Effector memory CD4-positive, alpha-beta T cell (primary cell): ENCODE measurements at places on chromosomes 2 and 18.

GRCh38 chr18:42192251-42193248, 237.5 kb downstream of the PIK3C3 start:
- no peaks in the 10 kb centered on the region for H3K36me3 ChIP-seq
- no peak for DNase-seq
- H3K4me1 ChIP-seq = no peaks in the 10 kb centered on the region
- no peak overlapping the region for H3K27ac ChIP-seq

DNA sequence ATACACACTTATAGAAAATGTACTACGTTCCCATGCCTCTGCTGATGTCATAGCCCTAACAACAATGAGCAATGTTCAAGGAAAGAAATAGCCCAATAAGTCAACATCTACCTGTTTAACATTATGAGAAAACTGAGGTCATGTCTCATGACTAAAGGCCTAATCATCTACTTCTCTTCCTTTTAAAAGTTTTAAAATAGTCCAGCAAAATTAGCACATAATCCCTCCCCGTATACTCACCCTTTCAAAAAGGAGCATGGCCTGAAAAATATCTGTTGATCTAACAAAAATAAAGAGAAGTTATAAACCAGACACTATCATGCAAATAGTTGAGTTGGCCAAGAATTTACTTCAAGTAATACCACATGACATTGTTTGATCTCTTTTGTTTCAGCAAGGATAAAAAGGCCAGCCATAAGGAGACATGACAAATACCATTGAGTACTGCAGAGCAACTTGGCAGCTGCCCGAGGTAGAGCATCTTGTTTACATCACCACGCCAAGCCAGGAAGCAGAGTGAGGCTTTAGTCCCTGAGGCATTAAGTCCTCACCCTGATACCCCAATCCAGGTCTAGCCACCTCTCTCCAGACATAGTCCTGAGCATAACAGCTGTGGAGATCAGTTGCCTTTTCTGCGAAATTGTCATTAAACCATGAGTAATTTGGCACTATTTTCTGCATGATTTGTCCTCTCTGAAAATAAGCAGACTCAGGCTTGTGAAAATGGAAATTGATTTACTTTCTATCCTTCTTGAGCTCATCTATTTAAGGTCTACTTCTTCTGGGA, 137.4 kb upstream of the ETAA1 start:
- no peak overlapping the region for H3K27ac ChIP-seq
- no peaks in the 10 kb centered on the region for H3K27me3 ChIP-seq
- no peaks in the 10 kb centered on the region for H3K36me3 ChIP-seq
- no peak overlapping the region for H3K4me3 ChIP-seq

- no peaks in the 10 kb centered on the region for H3K36me3 ChIP-seq
- no peak overlapping the region for H3K4me3 ChIP-seq
- no peak for DNase-seq
- H3K27me3 ChIP-seq = no peaks in the 10 kb centered on the region
- no peak overlapping the region for H3K27ac ChIP-seq
Measured at GRCh38 chr18:70907673-70908072, 618.8 kb downstream of the SOCS6 start.

GRCh38 chr18:59423259-59423658, 64.2 kb upstream of the LMAN1 start:
- no peak overlapping the region for H3K27ac ChIP-seq
- H3K4me3 ChIP-seq = no peak overlapping the region
- DNase-seq = no peak
- H3K4me1 ChIP-seq = no peaks in the 10 kb centered on the region

GRCh38 chr2:127637236-127637630, 8.7 kb upstream of the GPR17 start:
- peaks cover 79% of the 10 kb centered on the region for H3K4me1 ChIP-seq
- peak overlapping the region; percentile 17 for H3K4me3 ChIP-seq
- no peak for DNase-seq
- H3K27ac ChIP-seq = peak overlapping the region; percentile 32
- no peaks in the 10 kb centered on the region for H3K36me3 ChIP-seq

DNA sequence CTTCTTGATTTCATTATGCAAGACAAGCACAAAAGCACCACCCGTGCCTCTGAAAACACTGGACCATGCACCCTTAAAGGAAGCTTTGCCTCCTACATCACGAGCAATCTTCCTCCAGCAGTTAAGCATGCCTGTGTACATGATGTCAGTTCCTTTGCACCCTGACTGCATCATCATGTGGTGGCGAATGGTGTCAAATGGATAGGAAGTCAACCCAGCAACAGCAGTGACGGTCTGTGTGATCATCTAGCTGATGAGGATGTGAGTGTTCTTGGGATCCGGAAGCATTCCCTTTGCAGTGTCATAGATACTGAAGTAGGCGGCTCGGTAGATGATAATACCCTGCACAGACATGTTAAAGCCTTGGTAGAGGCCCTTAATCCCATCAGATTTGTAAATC, 240.7 kb upstream of the FAM98A start:
- no peaks in the 10 kb centered on the region for H3K36me3 ChIP-seq
- no peak overlapping the region for H3K27ac ChIP-seq
- H3K27me3 ChIP-seq = no peaks in the 10 kb centered on the region

DNA sequence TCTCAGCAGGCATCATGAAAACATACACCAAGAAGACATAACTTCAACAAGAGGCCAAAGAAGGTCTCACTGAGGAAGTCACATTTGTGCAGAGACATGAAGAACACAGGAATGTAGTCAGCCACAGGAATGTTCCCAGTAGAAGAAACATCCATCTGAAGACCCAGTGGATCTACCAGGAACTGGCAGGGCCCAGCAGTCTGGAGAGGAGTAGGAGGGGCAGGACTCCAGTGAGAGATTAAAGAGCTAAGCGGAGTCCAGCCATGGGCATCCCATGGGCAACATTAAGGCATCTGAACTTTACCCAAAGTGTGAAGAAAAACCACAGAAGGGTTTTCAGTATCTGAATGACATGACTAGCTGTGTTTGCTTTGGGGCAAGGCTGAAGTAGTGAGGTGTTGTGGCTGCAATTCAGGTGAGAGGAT, 103.1 kb downstream of the UPP2 start:
- no peak overlapping the region for H3K4me3 ChIP-seq
- H3K27ac ChIP-seq = no peak overlapping the region
- H3K4me1 ChIP-seq = no peaks in the 10 kb centered on the region
- H3K27me3 ChIP-seq = no peaks in the 10 kb centered on the region

DNA sequence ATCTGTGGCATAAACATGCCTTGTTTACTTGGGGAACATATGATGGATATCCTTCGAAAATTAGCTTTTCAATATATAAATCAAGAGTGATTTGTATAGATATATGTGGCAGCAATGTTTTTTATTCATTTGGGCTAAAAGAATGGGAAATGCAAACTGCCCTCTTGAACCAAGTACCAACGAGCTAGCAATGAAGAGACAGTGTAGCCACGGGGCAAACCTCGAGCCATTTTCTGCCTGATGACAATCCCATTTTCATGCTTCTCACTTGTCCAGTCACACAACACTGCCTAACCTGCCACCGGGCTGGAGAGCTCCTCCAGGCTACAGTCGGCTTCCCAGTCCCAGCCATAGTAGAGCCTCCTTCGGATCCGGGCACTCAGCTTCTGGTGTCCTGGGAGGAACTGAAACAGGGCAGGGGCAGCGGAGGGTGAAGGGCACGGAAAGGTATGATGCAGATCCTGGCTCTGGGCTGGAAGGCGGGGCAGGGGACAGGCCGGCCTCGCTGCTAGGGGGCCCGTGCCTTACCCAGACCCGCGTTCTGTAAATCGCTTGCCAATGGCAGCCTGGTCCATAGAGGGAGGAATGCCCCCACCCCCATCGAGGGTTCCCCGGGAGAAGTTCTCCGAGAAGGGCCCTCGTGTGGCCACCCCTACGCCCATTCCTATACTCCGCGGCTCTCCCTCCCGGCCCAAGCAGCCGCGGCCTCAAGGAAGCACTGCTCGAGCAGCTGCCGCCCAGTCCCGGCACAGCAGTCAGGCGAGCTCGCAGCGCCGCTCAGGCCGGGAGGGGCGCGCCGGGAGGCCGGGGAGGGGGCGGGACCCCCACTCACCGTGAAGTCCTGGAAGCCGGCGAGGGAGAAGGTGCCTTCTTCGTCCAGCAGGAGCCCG, 552 bp downstream of the CNPPD1 start:
- peak; percentile 5 for DNase-seq
- H3K4me3 ChIP-seq = peak overlapping the region; percentile 82
- H3K27me3 ChIP-seq = no peaks in the 10 kb centered on the region
- H3K36me3 ChIP-seq = peaks cover 43% of the 10 kb centered on the region
- peak overlapping the region; percentile 99 for H3K27ac ChIP-seq

DNA sequence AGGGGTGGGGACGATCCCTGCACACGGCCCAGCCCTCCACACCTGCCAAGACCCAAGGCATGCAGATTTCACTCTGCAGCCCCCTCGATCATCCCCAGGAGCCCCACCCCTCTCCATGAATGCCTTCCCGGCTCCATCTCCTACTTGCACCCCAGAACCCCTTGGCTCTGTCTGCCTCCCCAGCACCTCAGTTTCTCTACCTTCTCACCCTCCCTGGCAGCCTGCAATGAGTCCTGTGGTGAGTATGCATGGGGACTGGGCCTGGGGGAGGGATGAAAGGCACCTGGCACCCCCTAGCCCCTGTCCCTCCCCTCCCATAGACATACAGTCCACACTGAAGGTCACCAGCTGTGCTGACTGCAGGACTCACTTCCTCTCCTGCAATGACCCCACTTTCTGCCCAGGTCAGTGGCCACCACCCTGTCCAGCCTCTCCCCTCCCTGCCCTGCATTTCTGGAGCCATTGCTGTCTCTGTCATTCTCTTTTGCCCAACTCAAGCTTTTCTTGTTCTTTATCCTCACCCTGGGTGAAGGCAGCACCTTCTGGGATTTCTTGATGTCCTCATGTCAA, 1.0 kb downstream of the TEX51 start:
- H3K4me1 ChIP-seq = no peaks in the 10 kb centered on the region
- H3K4me3 ChIP-seq = no peak overlapping the region
- H3K27ac ChIP-seq = no peak overlapping the region
- H3K27me3 ChIP-seq = no peaks in the 10 kb centered on the region

DNA sequence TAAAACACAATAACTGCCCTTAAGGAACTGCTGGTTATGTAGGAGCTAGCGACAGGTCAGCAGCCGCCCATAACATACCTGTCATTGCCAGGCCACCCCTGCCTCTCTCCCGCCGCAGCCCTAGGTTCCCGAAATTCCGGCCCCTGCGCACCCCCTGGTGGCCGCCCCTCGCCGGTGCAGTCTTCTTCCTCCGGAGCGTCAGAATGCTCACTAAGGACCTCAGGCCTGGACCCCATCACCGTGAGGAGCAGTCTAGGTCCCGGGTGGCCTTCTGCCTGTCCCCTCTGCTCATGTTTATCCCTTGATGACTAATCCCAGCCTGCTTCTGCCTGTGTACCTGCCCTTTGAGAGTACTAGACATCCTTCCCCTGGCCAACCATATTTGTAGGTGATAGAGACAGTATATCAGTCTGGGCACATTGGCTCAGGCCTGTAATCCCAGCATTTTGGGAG, 115.7 kb upstream of the SLC1A4 start:
- H3K4me3 ChIP-seq = peak overlapping the region; percentile 32
- no peaks in the 10 kb centered on the region for H3K27me3 ChIP-seq
- peaks cover 6% of the 10 kb centered on the region for H3K4me1 ChIP-seq
- H3K36me3 ChIP-seq = no peaks in the 10 kb centered on the region

- H3K36me3 ChIP-seq = no peaks in the 10 kb centered on the region
- no peak for DNase-seq
- H3K4me3 ChIP-seq = no peak overlapping the region
- no peaks in the 10 kb centered on the region for H3K4me1 ChIP-seq
Measured at GRCh38 chr2:126891681-126892500, 6.8 kb upstream of the TEX51 start.

- no peak overlapping the region for H3K4me3 ChIP-seq
- no peaks in the 10 kb centered on the region for H3K36me3 ChIP-seq
- H3K27me3 ChIP-seq = no peaks in the 10 kb centered on the region
- no peak overlapping the region for H3K27ac ChIP-seq
- DNase-seq = no peak
Measured at GRCh38 chr2:141316103-141316502, 814.7 kb downstream of the LRP1B start.

- no peaks in the 10 kb centered on the region for H3K27me3 ChIP-seq
- no peaks in the 10 kb centered on the region for H3K36me3 ChIP-seq
Measured at GRCh38 chr2:147467441-147467840, 377.4 kb upstream of the ACVR2A start.

DNA sequence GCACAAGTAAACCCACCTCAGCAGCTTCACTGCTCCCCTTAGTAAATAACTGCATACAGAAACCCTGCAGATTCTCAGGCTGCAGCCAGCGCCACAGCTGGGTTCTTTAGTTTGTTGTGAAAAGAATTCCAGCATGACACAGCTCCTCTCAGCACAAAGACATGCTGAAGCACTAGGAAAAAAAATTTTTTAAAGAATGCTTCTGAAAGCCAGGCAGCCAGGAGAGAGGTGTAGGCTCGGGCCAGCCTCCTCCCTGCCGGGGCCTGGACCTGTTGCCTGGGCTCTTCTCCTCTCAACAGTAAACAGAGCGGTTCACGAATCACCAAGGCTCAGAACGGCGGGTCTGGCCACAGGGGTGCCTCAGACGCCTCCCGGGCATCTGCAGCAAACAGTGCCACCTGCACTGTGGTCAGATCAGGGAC, 95.7 kb upstream of the POU3F3 start:
- H3K27ac ChIP-seq = no peak overlapping the region
- no peak for DNase-seq
- no peaks in the 10 kb centered on the region for H3K27me3 ChIP-seq
- no peaks in the 10 kb centered on the region for H3K4me1 ChIP-seq

- DNase-seq = no peak
- H3K4me3 ChIP-seq = no peak overlapping the region
- no peaks in the 10 kb centered on the region for H3K4me1 ChIP-seq
- no peak overlapping the region for H3K27ac ChIP-seq
- no peaks in the 10 kb centered on the region for H3K36me3 ChIP-seq
Measured at GRCh38 chr2:26451700-26452099, 26.2 kb downstream of the OTOF start.

- peaks cover 3% of the 10 kb centered on the region for H3K4me1 ChIP-seq
- no peaks in the 10 kb centered on the region for H3K27me3 ChIP-seq
- H3K27ac ChIP-seq = no peak overlapping the region
- no peak for DNase-seq
Measured at GRCh38 chr2:25324905-25325592, 16.7 kb downstream of the DNMT3A start.

- H3K36me3 ChIP-seq = peaks cover 27% of the 10 kb centered on the region
- H3K4me3 ChIP-seq = no peak overlapping the region
- H3K27ac ChIP-seq = no peak overlapping the region
- DNase-seq = no peak
Measured at GRCh38 chr2:43266711-43267111, 40.3 kb upstream of the ZFP36L2 start.

DNA sequence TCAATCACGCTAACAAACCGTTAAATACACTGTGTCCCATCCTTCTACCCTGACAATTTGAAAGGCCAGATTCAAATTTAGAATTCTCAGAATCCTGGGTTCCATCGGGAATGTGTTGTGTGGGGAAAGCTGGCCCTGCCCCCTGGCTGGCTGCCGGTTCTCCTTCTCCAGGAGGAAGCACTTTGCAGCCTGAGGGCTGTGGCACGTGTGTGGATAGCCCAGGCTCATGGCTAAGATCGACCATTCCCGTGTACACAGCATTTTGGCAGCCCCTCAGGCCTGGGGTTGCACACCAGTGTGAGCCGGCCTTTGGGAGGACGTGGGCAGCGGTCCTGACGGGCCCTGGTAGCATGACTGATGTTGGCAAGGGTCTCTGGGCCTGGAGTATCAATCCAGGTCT, 51.0 kb upstream of the ROCK2 start:
- H3K4me1 ChIP-seq = no peaks in the 10 kb centered on the region
- no peak overlapping the region for H3K4me3 ChIP-seq
- no peaks in the 10 kb centered on the region for H3K36me3 ChIP-seq
- H3K27me3 ChIP-seq = no peaks in the 10 kb centered on the region
- no peak for DNase-seq
- no peak overlapping the region for H3K27ac ChIP-seq
